ENCODE measurements at places on chromosomes 6 and 20.
A peak's percentile ranks its signal among the peaks of the same experiment; 100 is the strongest.

- no peak for DNase-seq
These were observed 178.8 kb upstream of the PMEPA1 start for GRCh38 chr20:57888591-57888990.

DNA sequence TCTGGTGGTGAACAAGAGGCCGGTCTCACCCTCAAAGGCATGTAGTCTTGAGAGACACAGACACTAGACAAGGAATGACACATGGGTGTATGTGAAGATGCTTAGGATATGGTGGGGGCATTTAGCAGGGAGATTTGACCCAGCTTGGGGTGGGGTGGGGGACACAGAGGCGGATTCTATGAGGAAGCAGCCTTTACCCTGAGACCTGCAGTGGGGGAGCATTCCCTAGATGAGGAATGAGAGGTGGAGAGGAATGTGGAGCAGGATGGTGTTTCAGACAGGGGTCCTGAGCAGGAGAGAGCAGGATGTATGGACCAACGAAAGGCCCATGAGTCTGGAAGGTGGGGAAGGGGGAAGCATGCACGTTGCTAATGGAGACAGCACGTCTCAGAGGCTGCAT, 57.8 kb downstream of the PHACTR3 start:
- no peak for DNase-seq

DNA sequence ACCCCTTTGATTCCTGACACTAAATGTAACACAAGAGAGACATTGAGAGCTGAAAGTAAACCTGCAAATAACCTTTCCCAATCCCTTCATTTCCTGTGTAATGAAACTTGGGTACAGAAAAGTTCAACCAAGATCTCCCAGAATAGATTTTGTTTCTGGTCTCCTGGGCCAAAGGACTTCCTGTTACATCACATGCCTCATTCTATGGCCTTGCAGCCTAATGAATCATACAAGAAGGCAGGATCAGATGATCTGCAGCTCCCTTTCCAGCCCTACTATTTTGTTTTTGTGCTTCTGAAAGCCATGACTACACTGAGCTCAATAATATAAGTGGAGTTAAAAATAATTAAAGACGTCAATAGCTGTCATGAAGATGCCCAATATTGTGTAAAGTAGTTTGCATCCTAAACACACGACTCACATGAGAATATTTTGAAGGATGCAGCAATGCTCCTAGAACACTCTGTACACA, 73.4 kb upstream of the NOX3 start:
- peak; percentile 79 for DNase-seq

- no peak for DNase-seq
These were observed 21.7 kb downstream of the TMC2 start for GRCh38 chr20:2557873-2558580.

DNA sequence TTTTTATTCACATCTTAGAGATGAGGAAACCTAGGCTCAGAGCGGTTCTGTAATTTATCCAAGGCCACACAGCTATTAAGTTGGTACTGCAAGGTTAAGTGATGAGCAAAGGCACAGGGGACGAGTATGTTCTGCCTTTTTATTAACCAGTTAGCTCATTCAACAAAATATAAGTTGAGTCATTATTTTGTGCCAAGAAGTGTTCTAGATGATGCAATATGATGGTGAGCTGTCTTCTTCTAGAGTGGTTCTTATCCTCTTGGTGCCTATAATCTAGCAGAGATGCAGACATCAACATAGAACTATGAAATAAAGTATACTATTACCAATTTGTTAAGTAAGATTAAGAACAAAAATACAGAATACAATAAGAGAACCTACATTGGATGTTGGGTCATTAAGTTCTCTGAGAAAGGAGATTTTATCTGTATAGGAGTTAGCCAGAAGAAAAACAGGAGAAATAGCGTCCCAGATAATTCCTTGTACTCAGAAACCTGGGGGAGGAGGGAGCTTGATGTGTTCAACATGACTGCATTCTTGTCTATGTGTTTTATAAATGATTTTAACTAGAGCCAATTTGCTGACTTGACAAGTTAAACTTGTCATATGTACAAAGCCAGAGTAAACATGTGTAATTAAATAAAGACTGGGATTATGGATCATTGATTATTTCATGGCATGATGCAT, 122.3 kb downstream of the TBXT start:
- no peak for DNase-seq

DNA sequence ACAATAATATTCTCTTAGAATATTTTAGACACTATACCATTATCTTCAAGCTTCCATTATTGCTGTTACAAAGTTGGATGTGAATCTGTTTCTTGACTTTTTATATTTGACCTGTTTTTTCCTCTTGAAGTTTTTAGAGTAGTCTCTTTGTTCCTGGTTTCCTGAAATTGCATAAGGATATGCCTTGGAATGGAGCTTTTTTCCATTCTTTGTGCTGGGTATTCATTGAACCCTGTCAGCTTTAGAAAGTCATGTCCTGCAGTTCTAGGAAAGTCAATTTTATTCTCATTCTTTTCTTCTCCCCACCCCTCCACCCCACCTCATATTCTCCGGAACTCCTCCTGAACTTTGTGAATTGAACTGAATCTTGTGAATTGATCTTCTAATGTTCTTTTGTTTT, 92.4 kb upstream of the FOXO3 start:
- DNase-seq: no peak

DNA sequence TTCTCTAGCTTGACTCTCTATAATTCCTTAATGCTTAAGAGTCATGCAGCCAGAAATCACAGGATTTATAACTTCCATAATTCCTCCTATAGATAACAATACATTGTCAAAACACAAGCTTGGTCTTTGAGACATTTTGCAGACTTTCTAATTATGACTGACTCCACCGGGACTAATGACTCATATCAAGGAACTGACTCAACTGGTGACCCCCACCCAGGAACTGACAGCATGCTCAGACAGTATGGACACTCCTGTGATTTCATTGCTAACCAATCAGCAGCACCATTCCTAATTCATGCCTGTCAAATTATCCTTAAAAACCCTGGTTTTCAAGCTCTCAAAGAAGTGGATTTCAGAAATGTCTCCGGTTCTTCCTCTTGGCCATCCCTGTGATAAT, 670.5 kb upstream of the IMPG1 start:
- no peak for DNase-seq

DNA sequence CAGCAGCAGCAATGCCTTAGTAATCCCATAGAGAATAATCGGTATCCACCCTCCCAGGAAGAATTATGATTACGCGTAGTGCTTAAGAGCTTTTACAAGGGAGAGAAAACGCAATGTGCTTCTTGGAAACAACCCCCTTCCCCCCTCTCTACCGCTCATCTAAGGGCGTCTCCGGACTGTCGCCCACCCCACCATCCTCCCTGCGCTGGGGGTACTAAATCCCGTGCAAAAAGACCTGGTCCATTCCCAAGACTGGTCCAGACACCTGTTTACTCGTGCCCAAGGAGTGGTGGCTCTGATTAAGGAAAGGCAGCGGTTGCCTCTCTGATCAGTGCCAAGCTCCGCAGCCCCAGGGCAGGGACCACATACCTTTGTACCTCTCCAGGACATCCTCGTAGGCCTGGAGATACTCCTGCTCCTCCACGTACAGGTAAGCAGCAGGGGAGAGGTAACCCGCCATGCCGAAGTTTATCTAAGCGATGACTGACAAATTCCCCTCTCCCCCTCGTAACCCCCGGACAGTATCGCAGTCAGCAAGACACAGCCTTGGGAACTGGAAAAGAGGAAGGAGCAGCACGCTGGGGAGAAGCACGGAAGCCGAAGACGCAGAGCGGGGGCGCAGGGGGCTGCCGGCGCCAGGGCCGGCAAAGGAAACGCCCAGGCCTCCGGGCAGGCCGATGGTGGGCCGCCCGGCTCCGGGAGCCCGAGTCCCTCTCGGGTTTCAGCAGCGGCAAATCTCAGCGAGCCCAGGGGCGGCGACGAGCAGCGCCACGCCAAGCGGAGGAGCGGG, 112.0 kb upstream of the BEND6 start:
- DNase-seq: no peak

GRCh38 chr6:16404456-16404855, 166.1 kb downstream of the GMPR start:
- DNase-seq: no peak

DNA sequence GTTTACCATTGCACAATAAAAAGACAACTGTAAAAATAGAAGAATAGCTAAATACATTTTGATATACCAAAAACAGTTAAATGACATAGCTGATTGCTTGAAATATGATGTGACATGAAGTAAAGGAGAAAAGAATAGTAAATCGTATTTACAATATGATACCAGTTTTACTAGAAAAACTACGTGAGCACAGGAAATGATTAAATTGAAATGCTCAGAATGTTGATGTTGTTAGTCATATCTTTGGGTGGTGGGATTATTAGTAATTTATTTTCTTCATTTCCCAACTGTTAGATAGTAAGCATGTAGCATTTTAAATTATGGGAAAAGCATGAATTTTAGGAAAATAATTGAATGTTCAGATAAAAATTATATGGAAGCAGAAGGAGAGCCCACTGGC, 268.3 kb upstream of the TAB2 start:
- DNase-seq: no peak

DNA sequence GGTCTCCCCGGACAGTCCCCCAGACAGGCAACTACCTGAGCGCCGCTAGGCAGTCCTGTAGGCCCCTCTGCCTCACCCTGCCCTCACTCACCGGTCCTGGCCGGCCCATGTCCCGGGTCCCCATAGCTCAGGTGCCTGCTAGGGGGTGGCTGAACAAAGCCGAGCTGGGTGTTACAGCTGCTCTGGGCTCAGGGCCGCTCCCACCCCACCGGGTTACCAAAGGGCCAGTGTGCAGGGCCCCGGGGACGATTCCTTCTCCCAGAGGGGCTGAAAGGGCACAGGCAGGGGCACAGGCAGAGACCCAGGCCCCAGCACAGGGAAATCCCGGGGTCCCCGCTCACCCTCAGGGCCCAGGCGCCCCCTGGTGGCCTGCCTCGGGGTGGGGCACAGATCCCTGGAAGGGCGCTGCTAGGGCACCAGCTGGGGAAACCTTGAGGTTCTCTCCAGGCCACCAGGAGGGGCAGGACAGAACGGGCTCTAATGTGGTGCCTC, 118.4 kb downstream of the GRM4 start:
- no peak for DNase-seq

GRCh38 chr6:6823568-6824224, 235.2 kb downstream of the LY86 start:
- DNase-seq: no peak

- DNase-seq: no peak
These were observed 13.1 kb downstream of the PSMB9 start for GRCh38 chr6:32867022-32867477.

GRCh38 chr6:43790031-43790430, 20.0 kb downstream of the VEGFA start:
- peak; percentile 61 for DNase-seq

- DNase-seq: no peak
These were observed 76.4 kb downstream of the GCNT2 start for GRCh38 chr6:10597499-10598001.

GRCh38 chr6:40585651-40586269, 1.4 kb downstream of the LRFN2 start:
- DNase-seq: no peak

GRCh38 chr20:60219231-60219630, 261.0 kb downstream of the CDH26 start:
- no peak for DNase-seq

- DNase-seq: no peak
These were observed 6.9 kb upstream of the SGK1 start for GRCh38 chr6:134324766-134325165.

GRCh38 chr20:50398471-50398820, 111.7 kb upstream of the PTPN1 start:
- no peak for DNase-seq

- DNase-seq: no peak
These were observed 36.3 kb upstream of the RNF8 start for GRCh38 chr6:37317312-37318038.

GRCh38 chr20:539848-540247, 3.7 kb downstream of the CSNK2A1 start:
- peak; percentile 14 for DNase-seq

- DNase-seq: no peak
These were observed 58.4 kb downstream of the TRERF1 start for GRCh38 chr6:42393339-42393738.

DNA sequence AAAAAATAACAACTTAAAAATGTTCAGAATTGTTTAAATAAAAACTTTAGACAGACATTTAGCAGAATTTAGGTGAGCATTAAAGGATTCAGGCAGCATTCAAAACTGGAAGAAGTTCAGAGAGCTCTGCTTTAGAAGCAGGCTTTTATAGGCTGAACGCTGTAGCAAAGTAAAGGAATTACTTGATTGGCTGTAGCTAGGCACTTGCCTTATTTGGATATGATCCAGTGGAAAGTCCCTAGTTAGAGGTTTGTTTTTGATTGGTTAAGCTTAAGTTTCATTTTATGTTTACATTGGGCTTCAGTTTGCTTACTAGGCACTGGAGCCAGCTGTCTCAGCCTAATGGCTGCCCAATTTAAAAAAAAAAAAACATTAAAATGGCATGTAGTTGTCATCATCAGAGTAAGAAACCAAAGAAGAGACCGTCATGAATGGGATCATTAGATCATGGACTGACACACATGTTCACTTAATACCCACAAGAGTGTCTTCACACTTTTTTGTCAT, 65.1 kb downstream of the CBFA2T2 start:
- DNase-seq: peak; percentile 88

DNA sequence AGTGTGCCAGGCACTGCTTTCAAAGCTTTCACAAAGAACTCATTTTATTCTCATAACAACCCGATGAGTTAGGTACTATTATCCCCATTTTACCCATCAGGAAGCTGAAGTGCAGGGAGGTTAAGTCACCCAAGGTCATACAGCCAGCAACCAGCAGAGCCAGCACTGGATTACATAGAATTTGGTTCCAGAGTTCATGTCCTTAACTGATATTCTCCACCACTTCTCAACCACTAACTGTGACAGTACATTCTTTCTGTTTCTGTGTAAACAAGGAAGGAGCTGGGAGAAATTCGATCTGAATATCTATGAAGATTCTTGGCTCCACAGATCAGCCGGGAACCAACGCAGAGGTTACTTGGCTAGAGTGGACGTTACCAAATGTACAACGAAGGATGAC, 98.0 kb downstream of the KIF16B start:
- DNase-seq: no peak

DNA sequence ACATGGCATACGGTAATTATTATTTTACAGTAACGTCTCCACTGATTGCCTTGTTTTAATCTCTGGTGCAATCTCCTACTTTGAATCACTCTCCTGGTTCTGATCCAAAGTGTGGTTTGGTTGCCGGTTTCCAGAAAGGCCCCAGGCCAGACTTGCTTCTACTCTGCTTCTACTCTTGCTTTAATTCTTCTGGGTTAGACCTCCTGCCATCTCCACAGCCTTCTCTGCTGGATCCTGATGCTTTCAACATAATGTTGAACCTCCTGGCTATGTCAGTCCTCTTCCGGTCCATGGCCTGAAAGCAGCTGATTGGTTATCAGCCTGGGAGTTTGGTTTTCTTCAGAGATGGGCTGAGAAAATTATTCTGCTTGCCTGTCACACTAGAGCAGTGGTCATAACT, 266.5 kb upstream of the RIMS1 start:
- DNase-seq: peak; percentile 24

- DNase-seq: no peak
These were observed 222.9 kb downstream of the PREX1 start for GRCh38 chr20:48604936-48605335.

- no peak for DNase-seq
These were observed 108.9 kb downstream of the MANEA start for GRCh38 chr6:95686272-95686671.

Data from AG09309 (cell line).